ENCODE measurements at places on chromosomes 5 and 9.

- no peak for DNase-seq
Measured at GRCh38 chr5:133897431-133897830, 71.0 kb downstream of the C5orf15 start.

- no peak for DNase-seq
Measured at GRCh38 chr9:125434986-125435775, 173.6 kb downstream of the GAPVD1 start.

- no peak for DNase-seq
Measured at GRCh38 chr9:26244661-26245451, 566.6 kb upstream of the TUSC1 start.

GRCh38 chr5:87121304-87122150 is 146.2 kb upstream of the RASA1 start:
- DNase-seq = peak; percentile 22

DNA sequence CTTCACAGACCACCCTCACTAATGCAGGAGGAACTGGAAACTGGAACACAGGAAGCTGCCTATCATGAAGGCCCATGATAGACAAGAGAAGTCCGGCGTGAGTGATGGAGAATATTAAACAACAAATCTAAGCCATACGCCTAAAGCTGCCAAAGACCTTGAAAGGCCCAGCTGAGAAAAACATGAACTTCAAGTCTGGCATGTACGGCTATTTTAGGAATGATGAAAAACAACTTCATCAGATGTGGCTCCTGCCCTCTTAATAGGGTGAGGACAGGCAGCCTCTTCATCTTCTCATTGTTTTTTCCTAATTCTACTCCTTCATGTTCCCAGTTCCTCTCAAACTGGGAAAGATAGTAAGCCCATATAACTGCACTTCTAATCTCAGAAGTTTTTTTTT is 20.3 kb downstream of the FBP1 start:
- DNase-seq = no peak

DNA sequence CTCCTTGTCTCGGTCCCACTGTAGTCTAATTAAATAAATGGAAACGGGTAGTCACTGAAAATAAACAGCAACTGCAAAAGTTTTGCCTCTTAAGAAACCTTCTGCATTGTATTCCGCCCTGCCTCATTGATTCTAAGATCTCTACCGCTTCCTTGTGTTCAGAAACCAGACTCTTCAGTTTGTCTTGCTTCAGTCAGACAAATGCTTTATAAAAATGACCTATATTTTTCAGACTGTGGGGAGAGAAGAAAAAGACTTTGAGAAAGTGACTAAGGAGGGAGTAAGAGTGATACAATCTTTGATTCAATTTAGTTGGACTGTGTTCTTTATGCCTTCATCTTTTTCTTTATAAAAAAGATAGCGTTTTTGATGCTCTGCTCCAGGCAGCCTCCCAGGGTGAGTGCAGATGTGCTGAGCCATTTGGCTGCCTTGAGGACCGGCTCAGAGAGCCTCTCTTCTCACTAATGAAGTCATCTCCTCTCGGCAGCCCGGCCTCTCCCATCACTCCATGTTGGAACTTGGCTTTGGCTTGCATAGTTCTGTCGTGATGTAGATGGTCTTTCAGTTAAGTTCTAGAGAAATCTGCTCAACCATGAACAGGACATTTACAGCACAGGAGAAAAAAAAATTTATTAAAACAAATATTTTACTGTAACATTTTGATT is 4.0 kb upstream of the VCAN start:
- DNase-seq = no peak

DNA sequence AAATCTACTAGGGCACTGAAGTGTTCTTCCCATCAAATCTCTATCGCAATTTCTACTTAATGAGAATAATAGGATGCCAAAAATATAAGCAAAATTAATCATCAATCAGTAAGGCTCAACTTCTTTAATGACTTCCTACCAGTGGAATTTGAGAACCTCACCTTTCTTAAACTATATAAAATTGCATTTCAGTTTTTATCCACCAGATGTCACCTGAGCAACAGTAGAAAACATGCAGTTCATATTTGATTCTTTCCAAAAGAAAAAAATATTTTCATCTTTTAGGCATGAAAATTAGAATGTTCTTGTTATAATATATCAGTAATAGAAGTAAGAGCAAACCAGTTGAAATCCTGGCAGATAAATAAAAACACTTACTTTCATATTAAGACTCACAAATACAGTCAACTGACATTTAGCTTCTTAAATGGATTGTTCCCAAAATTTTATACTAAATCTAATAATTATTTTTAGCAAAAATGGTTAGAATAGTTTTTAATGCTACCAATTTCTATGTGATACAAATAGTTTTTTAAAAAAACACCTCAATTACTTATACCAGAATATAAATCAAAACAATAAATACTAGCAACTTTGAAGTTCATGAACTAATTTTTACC is 13.4 kb upstream of the CCDC112 start:
- DNase-seq = no peak

- DNase-seq = no peak
Measured at GRCh38 chr9:6247266-6247665, 31.7 kb downstream of the IL33 start.

GRCh38 chr5:138753794-138754698 is 821 bp downstream of the CTNNA1 start:
- peak; percentile 29 for DNase-seq

GRCh38 chr9:114094971-114095370 is 4.1 kb downstream of the KIF12 start:
- DNase-seq = no peak

DNA sequence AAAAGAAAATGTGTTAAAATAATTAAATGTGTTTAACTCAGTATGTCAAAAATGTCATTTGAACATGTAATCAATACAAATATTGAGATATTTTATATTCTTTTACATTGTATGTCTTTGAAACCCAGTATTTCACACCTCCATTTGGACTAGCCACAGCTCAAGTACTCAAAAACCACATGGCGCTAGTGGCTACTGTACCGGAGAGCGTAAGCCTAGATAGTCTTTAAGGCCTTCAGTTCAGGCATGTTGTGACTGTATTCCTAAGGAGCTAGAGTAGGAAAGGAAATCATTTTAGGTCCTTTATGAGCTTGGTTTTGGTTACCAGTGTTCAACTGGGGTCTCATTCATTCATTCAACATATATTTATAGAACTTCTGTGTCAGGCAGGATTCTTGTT is 12.8 kb downstream of the FBXW2 start:
- no peak for DNase-seq

DNA sequence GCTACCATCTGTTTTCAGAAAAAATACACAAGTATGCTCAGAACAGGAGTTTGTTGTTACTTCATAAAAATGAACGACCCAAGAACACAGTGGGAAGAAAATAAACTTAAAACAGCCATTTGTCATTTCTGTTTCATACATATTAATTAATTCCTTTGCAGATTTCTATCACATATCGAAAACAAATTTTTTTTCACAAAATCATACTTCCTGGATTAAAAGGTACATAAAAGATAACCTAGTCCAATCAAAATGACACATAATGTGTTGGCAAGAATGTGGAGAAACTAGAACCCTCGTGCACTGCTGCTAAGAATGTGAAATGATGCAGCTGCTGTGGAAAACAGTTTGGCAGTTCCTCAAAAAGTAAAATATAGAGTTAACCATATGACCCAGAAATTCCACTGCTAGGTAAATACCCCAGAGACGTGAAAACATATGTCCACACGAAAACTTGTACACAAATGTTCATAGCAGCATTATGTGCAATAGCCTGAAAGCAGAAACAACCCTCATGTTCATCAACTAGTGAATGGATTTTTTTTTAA is 46.0 kb downstream of the MYO10 start:
- DNase-seq = no peak

DNA sequence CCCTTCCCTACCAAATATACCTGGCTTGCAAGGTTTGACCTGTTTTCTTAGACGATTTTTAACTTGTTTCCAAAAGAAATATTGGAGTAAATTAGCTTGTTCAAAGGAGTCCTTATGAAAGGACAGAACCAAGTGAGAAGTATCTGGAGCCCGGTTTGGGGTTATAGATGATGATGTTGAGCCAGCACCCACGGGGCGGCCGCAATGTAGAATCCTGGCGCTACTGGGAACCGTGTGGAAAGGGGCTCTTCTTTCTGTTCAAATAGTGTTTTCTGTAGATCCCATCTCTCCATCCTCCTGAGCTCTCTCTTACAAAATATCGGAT is 517 bp upstream of the EXOSC2 start:
- DNase-seq = no peak

DNA sequence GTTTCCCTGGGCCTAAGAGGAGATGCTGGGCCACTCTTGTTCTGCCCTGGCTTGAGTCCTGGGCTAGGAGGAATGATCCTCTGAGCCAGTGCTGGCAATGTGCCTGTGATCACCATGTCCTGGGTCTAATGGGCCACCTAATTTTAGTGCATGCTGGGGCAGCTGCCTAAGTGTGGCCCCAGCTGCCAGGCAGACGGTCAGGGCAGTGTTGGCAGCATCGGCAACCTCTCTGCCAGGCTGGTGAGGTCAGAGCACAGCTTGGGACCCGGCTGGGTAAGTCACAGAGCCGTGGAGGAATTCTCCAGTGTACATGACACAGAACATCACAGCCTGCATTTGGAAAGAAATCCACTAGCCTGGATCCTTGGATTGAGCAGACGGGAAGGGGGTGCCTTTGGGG is 21.4 kb upstream of the PITX1 start:
- DNase-seq = no peak

DNA sequence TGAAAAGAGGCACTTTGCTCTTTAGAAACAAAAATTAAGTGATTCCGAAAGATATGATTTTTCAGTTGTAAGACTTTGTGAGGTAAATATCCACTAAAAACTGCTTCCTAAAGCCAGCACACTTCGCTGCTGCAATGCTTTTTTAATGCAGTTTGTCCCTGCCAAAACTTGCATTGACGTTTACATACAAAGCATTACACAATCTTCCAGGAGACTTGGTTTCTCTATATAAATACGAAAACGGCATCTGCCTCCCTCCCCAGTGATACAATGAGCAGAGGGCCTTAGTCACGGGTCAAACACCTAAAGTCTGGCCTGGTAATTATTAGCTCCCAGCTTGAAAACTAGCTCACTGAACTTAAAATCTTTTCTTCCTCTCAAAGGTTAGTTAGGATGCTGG is 170.7 kb downstream of the TSSK1B start:
- no peak for DNase-seq

- DNase-seq = no peak
Measured at GRCh38 chr5:91026466-91026865, 356.7 kb downstream of the ARRDC3 start.

DNA sequence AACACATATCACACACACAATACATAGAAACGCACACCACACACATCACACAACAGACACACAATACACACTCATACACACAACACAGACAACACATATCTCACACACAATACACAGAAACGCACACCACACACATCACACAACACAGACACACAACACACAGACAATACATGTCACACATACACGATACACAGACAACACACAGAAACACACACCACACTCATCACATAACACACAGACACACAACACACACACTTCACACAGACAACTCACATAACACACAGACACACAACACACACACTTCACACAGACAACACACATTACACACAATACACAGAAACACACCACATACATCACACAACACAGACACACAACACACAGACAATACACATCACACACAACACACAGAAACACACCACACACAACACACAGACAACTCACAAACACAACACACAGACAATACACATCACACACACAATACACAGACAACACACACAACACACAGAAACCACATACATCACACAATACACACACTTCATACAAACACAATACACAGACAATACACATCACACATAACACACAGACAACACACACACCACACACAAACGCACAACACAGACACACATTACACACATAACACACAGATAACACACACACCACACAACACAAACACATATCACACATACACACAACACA is 4.3 kb upstream of the CCDC187 start:
- DNase-seq = no peak
